Central memory CD4-positive, alpha-beta T cell (primary cell): ENCODE measurements at places on chromosomes 1 and 21.

GRCh38 chr1:228867108-228867950, 132.1 kb downstream of the RHOU start:
- DNase-seq: no peak

DNA sequence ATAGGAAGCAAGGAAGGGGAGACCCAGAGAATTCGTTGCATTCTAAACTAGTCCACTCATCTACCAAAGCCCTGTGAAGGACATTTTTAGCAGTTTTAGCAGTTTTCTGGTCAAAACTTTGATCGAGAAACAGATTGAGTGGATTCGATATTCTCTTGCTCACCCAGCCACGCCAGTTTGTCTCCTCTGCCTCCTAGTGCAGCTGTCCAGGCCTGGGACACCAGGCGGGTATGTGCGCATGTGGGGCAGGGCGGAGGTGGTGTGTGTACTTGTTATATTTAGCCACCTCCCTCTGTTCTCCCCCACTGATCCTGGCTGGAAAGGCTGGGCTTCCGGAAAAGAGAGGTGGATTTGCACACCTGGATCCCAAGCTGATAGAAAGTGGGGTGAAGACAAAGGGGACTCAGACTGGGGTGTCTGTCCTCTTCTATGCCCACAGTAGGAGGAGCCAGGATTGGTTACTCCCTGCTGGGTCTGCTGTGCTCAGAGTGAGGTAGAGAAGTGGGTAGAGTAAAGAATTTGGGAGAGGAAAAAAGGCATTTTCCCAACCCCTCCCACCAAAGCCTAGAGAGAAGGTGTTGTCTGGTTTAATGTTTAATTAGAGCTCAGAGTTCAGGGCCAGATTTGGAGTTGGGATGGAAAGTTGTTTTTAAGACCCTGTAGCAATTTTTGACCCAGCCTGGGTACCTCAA, 3.8 kb downstream of the LMNA start:
- no peak for DNase-seq

- no peak for DNase-seq
These were observed 40.1 kb downstream of the INAVA start for GRCh38 chr1:200934676-200935245.

GRCh38 chr1:181128592-181129497, 40.3 kb downstream of the IER5 start:
- no peak for DNase-seq

GRCh38 chr1:14137411-14138134, 437.6 kb downstream of the PRDM2 start:
- DNase-seq: no peak

GRCh38 chr1:110040548-110040947, 6.1 kb downstream of the STRIP1 start:
- no peak for DNase-seq

DNA sequence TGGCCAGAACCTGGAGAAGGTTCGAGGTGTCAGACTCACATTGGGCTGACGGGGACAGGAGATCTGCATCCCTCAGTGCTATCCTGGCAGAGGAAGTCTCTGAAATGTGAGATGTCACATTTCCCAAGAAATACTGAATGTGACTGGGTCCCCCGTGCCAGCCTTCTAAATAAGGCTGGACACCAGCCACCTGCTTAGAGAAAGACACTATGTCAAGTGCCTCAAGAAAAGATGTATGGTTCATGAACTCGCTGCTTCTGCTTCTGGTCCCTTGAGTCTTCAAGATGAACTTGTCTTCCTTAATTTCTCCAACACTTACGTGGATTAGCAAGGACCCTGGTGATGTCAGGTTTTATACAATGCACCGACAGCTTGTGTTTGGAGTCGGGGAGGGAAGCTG, 42.1 kb upstream of the FHAD1 start:
- no peak for DNase-seq

DNA sequence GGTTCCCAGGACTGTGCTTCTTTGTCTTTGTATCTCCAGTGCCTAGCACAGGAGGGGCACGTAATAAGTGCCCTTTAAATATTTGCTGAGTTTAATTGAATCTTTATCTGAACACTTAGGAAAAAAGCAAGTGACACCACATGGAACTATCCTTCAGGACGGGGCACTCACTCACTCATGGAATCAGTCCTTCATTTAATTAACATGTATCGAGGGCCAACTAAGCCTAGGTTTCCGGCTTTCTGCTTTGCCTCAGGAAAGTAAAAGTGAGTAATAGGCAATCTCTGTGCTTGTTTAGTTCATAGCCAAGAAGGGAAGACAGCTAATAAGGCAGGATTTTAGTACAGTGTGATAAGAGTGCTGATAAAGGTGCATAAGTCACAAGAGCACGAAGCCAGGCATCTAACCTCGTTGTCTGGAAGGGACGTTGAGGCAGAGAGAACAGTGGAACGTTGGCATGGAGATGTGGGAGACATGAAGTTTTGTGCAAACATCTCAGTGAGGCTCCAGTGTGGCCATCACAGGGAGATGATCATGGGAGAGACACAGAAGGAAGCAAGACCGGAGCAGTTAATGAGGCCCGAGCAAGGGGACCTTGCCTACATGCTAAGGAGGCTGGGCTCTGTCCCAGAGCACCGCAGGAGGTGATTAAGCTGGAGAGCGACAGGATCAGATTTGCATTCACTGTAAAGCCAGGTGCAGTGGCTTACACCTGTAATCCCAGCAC, 54.1 kb upstream of the TRIM67 start:
- DNase-seq: no peak

DNA sequence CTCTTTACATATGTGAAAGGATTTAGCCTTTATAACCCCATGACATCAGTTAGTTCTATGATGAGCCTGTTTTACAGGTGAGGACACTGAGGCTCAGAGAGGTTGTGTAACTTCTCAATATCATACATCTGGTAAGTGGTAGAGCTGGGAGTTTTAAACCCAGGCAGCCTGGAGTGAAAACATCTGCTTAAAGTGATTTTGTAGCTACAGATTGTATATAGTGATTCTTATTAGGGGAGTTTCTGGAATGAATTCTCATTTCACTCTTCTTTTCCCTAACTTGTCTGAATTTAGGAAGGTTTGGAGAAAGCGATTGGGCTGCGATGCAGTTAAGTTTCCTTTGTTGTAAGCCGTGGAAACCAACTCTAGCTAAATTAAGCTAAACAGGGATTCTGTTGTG, 175.6 kb downstream of the CAMTA1 start:
- no peak for DNase-seq

- no peak for DNase-seq
These were observed 1.0 kb downstream of the TMEM200B start for GRCh38 chr1:29122682-29123052.

DNA sequence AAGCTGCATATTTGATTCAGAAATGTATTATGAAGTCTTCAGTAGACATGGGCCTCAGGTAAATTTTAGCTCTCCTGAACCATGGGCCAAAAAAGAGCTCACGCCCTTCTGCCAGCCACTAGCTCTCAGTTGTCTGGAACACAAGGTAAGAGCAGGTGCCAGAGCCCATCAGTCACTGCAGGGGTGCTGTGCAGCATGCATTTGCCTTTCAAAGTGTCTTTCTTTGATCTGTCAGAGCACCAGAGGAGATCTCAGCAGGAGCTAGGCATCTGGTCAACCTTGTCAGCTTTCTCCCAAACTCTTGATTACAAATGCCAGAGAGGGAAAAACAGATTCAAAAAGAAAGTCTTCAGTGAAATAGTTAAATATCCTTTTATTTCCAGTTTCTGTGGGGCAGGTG, 332.3 kb downstream of the COL11A1 start:
- no peak for DNase-seq

GRCh38 chr1:55213151-55213884, 1.8 kb downstream of the USP24 start:
- DNase-seq: no peak

- DNase-seq: peak; percentile 76
These were observed 131.4 kb downstream of the HS2ST1 start for GRCh38 chr1:87045761-87046304.

DNA sequence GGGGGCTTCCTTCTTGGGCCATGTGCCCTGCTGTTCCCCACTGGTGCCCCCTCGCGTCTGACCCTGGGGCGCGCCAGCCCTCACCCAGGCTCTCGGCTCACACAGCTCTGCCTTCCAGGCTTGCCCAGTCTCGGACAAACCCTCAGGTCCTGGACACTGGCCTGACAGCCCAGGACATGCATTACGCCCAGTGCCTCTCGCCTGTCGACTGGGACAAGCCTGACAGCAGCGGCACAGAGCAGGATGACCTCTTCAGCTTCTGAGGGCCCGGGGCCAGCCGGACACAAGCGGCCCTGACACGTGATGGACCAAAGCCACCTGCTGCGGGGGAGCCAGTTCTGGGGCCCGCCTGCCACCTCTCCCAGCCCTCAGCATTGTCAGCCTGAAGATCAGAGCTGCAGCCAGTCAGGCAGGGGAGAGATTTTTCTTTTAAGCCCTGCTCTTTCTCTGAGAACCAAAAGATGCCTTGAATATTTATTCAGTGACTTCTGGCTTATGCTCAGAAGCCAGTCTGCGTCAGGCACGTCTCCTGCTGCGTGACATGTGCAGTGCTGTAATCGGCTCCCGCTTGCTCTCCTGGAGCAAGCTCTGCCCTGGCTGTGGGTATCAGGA, 23.4 kb downstream of the LDLRAP1 start:
- no peak for DNase-seq

DNA sequence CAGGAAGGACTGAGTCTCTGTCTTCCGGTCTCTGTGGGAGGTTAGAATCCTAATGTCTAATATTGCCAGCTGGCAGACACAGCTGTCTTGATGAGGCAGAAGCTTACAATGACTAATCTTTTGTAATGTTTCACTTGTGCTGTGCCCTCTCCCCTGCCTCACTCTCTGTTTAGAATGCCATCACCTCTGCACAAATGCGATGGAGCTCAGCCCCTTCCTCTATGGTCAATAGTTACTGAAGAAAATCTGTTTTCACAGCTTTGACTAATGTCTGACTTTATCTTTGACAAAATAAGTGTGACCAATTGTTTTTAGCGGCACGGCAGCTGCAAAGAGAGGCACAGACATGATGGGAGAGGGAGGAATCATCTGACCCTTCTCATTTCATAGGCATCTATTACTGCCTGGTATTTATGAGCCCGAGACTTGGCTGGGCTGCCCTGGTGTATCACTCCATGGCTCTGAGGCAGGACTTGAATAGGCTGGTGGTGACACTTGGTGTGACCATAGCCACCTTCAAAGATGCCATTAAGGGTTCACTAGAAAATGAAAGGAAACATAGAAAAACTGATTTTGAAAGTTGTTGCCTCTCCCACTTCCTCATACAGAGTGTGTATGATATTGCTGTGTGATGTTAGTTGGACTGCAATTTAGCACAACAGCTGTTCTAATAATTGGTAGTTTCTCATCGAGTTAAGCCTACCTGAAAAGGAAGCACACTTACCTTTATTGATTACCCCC, 163.2 kb upstream of the NBPF11 start:
- DNase-seq: no peak

DNA sequence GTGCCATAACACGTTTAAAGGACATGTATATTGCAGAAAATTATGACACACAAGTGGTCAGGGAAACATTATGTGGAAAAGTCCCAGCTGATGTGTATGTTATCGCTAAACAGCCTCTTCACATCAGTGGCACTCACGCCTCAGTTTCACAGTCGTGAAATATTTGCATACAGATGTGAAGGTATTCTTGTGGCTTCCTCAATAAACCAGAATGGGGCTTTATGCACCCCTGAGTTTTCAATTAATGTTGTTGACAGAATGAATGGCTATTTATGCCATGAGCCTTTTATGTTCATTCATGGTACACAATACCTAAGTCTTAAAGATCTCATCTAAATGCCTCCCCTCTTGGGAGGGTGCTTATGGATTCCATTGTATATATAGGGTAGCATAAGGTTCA, 202.1 kb upstream of the ADGRL2 start:
- DNase-seq: no peak

DNA sequence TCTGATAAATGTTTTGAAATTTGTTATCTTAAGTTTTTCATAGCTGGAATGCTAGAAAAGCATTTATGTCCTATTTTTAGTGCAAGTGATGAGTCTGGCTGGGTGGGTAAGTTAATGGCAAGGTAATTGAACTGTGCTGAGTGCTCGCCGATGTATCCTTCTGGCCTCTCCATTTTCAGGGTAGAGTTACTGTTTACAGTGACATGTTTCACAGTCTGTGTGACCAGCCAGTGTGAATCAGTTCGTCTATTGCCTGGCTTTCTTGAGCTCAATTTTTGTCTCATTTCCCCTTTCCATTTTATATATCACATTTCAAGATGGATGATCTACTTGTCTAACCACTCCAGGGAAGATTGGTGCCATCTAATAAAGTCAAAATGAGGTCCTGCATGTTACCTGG, 44.1 kb downstream of the ITSN1 start:
- no peak for DNase-seq

- no peak for DNase-seq
These were observed 344.2 kb downstream of the VAV3 start for GRCh38 chr1:107620753-107621152.

- DNase-seq: no peak
These were observed 70.9 kb upstream of the NBPF4 start for GRCh38 chr1:108314815-108315214.

DNA sequence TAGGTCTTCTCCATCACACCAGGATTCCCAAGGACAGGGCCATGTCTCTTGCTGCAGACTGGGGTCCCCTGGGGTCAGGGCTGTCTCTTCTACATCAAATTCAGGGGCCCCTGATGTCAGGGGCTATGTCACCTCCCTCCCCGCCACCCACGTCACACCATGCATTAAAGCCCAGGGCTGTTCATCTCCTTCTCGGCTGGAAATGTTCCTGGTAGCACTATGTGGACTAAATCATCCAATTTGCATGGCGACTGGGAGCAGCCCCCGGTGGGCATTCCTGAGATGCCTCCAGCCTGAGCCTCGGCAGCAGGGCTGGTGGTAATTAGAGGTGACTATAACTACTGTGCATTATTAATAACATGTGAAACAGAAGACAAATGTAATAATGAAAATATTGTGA, 151.7 kb upstream of the HMGB4 start:
- DNase-seq: no peak

GRCh38 chr1:20466273-20466672, 19.7 kb downstream of the CAMK2N1 start:
- no peak for DNase-seq

DNA sequence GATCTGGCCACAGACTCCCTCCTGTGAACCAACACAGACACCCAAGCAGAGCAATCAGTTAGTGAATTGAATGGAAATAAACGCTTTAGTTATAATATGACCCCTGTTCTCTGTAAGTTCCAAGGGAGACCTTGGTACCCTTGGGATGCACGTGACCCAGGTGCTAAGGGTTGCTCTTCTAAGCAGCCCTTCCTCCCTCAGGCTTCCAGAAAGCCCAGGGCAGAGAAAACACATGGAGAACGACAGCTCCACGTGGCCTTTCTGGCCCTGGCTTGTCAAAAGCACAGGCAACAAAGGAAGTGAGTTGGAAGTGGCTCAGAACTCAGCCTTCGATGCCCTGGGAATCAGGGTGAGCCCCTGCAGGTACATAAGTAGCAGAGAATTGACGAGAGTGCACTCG, 57.4 kb downstream of the LACTBL1 start:
- no peak for DNase-seq

- DNase-seq: no peak
These were observed 102.8 kb downstream of the RIPK4 start for GRCh38 chr21:41663805-41664788.

DNA sequence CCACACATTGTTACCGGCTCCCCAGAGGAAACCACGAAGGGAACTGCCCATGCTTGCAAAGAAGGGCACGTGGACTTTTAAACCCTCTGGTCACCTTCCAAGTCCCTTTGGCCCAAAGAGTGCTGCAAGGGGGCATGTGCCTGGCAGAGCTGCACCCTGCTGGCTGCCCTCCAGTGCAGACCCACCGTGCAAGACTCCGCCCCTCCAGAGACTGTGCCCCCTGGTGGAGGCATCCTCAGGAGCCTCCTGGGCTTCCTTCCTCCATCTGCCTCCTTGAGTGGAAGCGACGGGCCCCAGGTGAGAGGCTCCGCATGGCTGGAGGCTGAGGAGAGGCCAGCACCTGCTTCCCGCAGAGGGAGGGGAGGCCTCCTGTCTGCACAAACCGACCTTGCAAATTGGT, 100.6 kb downstream of the CRYAA start:
- peak; percentile 28 for DNase-seq
